Right hindlimb (tissue), 1 donor: ENCODE measurements at places on chromosomes 5 and 9.

DNA sequence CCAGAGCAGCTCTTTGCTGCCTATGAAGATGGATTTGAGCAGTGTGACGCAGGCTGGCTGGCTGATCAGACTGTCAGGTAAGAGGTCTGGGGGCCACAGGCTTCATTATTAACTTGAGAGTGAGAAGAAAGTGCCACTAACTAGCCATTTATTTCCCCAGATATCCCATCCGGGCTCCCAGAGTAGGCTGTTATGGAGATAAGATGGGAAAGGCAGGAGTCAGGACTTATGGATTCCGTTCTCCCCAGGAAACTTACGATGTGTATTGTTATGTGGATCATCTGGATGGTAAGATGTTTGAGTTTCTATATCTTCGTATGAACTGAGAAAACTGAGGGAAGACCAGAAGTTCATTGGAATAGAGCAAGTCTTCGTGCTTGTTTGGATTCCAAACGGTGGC lies 22.1 kb downstream of the VCAN start:
- no peak for DNase-seq

DNA sequence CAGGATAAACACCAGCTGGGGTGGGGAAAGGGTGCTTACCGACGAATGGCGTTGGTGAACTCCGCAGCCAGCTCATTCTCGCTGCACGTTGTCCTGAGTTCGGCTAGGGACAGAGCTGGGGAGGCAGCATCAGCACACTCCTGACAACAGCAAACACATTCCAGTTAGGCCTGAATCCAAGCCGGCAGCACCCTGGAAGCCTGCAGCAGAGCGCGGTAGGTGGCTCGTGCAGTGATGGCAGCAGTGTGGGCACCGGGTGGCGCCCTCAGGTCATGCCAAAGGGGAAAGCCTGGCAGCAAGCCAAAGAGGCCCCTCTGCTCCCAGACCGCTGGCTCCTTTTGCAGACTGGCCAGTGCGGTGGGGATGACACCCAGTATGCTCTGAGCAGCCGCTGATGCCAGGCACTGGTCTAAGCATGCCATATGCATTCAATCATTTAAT lies 66.9 kb downstream of the DCP2 start:
- no peak for DNase-seq

DNA sequence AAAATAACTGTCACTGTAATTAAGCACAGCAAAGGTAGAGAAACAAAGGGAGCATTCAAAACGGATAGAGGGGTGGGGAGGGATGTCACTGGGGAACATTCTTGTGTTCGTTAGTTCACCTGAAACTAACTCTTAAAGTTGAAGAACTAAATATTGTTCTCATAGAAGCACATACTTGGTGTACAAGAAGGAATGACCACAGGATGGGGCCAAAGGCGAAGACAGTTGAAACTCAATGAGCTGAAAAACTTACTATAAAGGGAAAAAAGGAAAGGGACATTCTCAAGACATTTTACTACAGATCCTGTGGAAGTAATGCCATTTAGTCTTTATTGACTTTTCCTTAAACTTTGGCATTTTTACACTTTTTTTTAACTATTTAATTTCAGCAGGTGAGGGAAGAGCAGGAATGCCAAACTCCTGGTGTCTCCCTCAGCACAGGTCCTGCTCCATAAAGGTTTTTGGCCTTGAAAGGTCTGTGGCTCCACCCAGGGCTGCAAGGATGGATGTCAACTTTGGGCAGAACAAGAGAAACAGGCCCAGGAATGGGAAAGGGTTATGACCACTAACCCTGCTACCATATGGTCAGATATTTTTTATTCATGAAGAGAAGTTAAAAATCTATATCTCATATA lies 197.6 kb upstream of the RASA1 start:
- DNase-seq: no peak

- DNase-seq: no peak
Measured at GRCh38 chr5:131769336-131769735, 27.5 kb downstream of the FNIP1 start.

- DNase-seq: no peak
Measured at GRCh38 chr5:120454094-120454798, 9.9 kb upstream of the PRR16 start.

DNA sequence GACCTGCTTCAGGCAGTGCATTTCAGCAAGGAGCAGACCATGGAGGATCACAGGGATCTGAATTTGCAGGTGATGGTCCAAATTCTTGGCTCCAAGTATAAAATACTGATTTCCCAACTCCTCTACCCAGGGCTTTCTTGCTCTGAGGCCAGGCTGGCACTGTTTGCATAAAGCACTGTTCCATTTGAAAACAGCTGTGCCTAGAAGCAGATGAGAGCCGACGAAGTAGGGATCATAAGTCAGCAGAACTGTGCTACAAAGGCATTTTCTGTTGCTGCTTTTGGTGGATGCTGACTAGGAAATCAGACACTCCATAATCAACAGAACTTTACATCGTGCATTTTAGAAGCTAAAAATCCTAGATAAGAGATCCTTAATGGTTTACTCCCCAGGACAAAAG lies 126.4 kb downstream of the MAT2B start:
- DNase-seq: peak; percentile 20

DNA sequence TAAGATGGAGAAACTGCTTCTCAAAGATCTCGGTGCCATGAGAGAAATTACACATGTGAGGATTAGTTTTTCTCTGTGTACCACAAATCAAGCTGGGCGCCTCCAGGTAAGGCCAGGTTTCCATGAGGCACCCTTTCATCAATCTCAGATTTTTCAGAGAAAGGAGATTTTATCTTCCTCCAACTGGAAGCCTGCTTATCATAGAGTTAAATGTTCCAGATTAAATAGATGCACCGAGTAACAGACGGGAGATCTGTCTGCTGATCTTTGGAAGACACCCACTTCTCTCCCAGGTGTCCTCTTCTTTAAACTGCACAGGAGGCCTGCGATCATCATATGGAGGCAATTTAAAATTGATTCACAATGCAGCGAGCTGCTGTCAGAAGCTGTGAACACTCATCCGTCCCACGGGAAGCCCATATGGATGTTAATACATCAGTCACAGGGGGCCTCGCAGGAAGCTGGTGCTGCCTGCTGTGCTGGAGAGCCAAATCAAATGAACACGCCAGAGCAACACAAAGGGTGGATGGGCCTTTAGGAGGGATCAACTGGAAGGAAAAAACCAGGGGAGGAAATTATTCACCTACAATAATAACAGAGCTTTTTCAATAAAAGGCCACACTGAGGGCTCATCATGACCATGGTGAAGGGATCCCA lies 93.3 kb downstream of the TLE1 start:
- DNase-seq: no peak

DNA sequence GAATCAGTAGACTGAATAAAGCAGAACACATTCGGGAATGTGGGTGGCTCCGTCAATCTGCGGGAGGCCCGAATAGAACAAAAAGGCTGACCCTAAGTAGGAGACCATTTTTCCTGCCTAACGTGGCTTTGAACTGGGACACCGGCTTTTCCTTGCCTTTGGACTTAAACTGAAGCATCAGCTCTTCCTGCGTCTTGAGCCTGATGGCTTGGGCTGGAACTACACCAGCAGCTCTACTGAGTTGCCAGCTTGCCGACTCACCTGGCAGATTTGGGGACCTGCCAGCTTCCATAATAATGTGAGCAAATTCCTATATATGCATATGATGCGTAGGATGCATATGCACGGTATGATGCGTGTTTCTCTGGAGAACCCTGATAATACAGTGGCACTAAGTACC lies 111.3 kb downstream of the DAPK1 start:
- DNase-seq: no peak

DNA sequence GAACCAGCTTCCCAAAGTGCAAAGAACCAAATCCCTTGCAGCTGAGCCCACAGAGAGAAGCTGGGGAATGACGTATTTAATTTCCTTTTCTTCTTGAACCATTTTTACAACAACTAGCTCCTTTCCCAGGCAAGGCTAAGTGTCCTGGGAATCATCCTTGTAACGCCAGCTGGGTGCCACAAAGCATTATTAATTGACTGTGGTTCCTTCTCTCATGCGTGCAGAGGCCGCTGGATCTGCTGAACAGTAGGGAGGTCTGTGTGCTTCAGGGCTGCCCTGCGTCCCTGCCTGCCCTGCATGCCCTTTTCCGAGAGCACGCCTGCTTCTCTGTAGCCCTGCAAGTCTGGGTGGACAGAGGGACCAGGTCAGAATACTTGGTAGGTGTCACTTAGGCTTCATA lies 124.1 kb upstream of the OTULINL start:
- DNase-seq: peak; percentile 47

- peak; percentile 20 for DNase-seq
Measured at GRCh38 chr9:134221273-134222017, 57.1 kb upstream of the RNU6ATAC start.

GRCh38 chr5:34923694-34924461 lies 5.5 kb upstream of the DNAJC21 start:
- DNase-seq: no peak

GRCh38 chr9:136507221-136507991 lies 24.6 kb upstream of the SEC16A start:
- DNase-seq: no peak

DNA sequence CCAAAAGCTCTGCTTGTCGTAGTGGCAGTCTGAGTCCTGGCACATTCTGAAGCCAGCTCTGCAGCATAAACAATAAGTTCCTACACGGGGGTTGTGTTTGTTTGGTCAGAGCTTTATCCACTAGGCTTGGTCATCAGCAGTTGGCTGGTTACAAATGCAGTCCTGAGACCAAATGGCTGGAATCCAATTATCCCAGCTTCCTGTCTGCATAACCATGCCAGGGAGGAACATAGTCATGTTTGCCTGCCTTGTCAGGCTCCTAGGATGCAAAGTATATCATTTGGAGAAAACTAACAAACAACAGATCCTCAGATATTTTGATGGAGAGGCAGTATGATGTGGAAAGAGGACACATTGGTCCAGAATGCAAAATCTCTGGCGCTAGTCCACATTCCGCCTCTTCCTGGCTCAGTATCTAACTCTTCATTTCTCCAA lies 85.8 kb downstream of the FBXO38 start:
- no peak for DNase-seq

GRCh38 chr5:154813736-154814135 lies 36.7 kb downstream of the FAXDC2 start:
- DNase-seq: no peak

DNA sequence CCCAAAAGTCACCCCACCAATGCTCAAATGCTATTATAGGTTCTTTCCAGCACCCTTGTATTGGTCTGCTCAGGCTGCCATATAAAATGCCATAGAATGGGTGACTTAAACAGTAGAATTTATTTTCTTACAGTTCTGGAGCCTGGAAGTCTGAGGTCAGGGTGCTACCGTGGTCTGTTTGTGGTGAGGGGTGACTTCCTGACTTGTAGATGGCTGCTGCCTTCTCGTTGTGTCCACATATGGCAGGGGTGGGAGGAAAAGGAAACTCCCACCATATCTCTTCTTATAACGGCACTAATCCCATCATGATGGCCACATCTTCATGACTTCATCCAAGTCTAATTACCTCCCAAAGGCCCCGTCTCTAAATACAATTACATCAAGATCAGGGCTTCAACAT lies 257.8 kb upstream of the TARS1 start:
- no peak for DNase-seq

DNA sequence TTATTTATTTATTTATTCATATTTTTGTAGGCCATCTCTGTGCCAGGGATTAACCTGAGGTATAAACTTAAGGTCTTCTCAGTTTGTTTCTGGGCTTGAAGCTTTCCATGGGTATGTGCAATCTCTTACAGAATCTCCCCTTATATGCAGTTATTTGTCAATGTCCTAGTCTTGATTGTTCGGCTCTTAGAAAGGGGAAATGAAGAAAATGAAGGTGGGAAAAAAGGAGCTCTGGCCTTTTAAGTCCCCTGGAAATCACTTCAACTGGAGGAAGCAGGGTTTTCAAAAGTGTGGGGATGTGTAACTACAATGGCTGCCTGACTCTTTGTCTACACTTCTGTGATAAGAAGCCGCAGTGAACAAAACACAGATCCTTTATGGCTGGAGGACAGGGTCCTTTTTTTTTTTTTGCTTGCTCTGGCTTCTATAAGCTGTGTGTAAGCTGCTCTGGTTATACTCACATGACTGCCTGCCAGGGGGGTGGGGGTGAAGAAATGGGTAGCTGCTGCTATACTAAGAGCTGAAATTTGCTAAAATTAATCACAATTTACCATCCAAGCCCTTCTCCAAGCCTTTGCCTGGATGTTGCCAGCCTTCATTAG lies 33.7 kb downstream of the CENPP start:
- peak; percentile 73 for DNase-seq

DNA sequence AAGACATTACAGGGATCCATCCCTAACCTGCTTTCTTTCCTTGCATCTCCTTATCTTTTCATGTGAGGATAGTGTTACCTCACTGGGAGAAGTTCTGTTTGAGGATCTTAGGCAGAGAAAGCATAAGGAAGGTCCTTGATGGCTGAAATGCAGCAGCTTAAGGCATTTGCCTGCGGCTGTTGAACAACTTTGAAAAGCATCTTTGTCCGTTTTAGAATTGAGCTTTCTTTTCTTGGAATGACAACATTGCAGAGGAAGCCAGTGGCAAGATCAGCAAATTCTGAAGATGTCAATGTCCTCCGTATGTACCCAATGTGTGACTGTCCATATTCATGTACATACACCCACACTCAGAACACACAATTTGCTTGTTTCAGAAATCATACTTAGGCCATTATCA lies 436.2 kb downstream of the GABRG2 start:
- no peak for DNase-seq

DNA sequence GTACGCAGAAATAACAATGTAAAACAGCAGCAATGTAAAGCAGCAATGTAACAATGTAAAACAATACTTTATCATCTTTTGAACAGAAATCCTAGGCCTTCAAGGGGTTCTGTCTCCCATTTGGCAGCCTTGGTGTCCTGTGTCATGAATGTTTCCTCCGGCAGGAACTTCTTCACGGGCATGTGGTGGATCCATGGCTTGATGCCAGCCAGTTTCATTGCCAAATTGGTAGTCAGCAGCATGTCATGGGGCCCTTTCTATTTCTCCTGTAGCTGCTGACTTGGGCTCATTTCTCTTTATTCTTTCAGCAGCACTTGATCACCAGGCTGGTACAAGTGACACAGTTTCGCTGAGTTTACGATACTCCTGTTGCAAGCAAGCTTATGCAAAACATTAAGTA lies 275.3 kb downstream of the HTR1A start:
- DNase-seq: no peak

DNA sequence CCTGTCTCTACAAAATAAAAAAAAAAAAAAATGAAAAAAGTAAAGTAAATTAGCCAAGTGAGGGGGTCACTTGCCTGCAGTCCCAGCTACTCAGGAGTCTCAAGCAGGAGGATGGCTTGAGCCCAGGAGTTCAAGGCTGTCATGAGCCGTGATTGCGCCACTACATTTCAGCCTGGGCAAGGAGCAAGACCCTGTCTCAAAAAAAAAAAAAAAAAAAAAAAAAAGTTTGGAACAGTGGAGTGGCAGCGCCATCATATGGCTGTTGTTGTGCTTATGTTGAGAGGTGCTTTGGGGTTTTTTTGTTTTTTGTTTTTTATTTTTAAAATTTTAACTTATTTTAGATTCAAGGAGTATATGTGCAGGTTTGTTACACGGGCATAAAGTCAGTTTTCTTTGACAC lies 3.6 kb downstream of the BRIX1 start:
- DNase-seq: no peak

GRCh38 chr9:95090023-95090791 lies 227.3 kb downstream of the FANCC start:
- peak; percentile 61 for DNase-seq
